ENCODE measurements at places on chromosomes 7 and 10.

- no peak for DNase-seq
These were observed 674.2 kb upstream of the NRP1 start for GRCh38 chr10:34008656-34009055.

DNA sequence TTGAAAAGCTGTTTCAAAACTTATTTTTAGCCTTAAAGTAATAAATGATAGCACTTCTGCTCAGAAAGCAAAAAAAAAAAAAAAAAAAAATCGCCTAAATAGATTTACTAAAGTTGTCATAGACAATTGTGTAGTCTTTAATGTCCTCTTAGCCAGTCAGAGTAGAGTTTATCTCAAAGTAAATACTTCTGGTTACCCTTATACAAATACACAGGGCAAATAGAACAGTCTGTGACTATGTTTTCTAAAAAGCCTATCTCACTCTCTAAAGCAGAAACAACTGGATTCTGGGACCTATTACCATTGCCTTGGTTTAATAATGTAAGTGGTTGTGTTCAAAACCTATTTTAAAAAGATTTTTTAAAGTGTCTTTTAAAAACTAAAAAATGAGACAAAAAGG is 156.2 kb upstream of the THSD7A start:
- no peak for DNase-seq

DNA sequence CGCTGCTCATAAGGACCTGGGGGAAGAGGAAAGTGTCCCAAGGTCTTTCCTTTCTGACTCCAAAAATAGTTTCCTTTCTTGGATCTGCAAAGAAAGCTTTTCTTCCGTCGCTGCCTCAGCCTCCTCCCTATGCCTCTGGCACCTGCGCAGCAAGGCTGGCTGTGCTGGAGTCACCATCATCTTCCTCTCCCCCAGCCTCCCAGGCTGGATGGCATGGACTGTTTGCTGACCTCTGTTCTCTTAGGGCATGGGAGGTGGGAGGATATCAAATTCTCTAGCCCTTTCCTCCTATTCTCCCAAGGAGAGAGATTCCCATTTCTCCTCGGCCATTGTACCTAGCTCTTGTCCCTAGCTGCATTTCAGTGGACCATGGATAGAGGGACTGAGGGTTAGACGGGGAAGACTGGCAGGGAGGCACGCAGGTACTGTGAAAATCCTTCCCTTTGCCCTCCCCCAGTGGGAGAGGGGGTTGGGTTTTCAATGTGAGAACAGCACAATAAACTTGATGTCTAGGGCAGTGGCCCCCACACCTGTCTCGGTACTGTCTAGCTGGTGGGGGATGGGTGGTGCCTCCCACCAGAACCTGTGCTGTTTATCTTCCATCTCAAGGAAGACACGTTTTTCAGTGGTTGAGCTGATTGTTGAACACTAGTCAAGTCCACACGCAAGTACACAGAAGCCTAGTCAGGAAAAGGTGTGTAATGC is 2.6 kb downstream of the PPP1R35 start:
- no peak for DNase-seq

- DNase-seq = no peak
These were observed 1.5 kb downstream of the ABCB4 start for GRCh38 chr7:87473986-87474385.

Data from SIG-M5 (cell line).